ENCODE measurements at places on chromosomes 1 and 21. TPM values are rescaled to one million over a fixed set of nuclear protein-coding genes. Genes with fewer than 3 reads are reported as not detected.

TTC22 gene
- not detected for total RNA-seq

CCDC30 gene
- total RNA-seq, result 0.66 TPM

CLDN19 gene
- total RNA-seq, result not detected

LAD1 gene
- total RNA-seq, result not detected

BCL10 gene
- 55.1 TPM for total RNA-seq

KIF14 gene
- total RNA-seq, result 28.3 TPM

TTC3 gene
- 207 TPM for total RNA-seq

SLC44A3 gene
- 0.29 TPM for total RNA-seq

KRTAP13-2 gene
- total RNA-seq, result not detected

WNT3A gene
- total RNA-seq, result not detected

RNASEL gene
- 4.2 TPM for total RNA-seq

CFAP126 gene
- not detected for total RNA-seq

ENSA gene
- total RNA-seq, result 78.7 TPM

FCRL1 gene
- total RNA-seq, result not detected

LIN28A gene
- not detected for total RNA-seq

ATAD3C gene
- total RNA-seq, result not detected

GNAT2 gene
- total RNA-seq, result not detected

IL19 gene
- total RNA-seq, result 1.8 TPM

DCST2 gene
- total RNA-seq, result 0.66 TPM

KLHDC8A gene
- not detected for total RNA-seq

CD48 gene
- total RNA-seq, result not detected

CLDN17 gene
- total RNA-seq, result not detected

TNFRSF18 gene
- not detected for total RNA-seq

LCE1B gene
- not detected for total RNA-seq

HPDL gene
- 0.86 TPM for total RNA-seq

DIO1 gene
- not detected for total RNA-seq

IL12RB2 gene
- not detected for total RNA-seq

MAP3K21 gene
- 1.1 TPM for total RNA-seq

RHEX gene
- total RNA-seq, result not detected

LACTBL1 gene
- not detected for total RNA-seq

RHBDL2 gene
- total RNA-seq, result 0.57 TPM

MED8 gene
- total RNA-seq, result 75.3 TPM

FBLIM1 gene
- 152 TPM for total RNA-seq

CFAP141 gene
- total RNA-seq, result not detected

SPATA1 gene
- total RNA-seq, result 0.88 TPM

OR2T33 gene
- total RNA-seq, result not detected

SLC16A1 gene
- 109 TPM for total RNA-seq

S100A3 gene
- 2.4 TPM for total RNA-seq

All from placental pericyte (primary cell).